Naive thymus-derived CD8-positive, alpha-beta T cell (primary cell): ENCODE measurements at places on chromosomes 2 and 18. TPM values are rescaled to one million over a fixed set of nuclear protein-coding genes. Genes with fewer than 3 reads are reported as not detected.

DNA sequence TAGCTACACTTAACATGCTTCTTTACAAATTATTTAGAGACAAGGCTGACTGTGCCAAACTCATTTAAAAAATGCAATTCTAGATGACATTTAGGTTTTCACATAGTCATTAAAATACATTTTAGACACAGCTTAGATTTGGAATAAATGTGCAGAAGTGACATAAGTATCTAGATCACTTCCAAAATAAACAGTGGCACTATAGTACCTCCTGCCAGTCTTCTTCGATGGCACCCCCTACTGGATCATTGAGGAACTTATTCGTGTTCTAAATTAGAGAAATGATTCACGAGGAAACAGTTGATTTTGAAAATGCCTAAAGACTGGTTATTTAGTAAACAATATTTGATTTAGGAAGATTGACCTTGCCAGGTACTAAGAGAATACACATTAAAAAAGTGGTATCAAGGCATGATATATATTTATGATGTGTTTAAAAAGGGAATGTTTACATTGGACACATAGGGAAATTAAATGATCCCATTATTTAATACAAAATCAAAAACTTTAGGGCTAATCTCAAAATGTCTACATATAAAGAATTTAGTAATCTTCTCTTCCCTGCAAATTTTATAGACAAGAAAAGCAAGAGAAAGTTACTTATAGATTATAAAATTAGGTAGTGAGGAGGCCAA lies 323.9 kb downstream of the XIRP2 start:
- no peak for DNase-seq

Gene ARL6IP6
- 15.8 TPM for total RNA-seq

GRCh38 chr2:120177001-120177621 lies 46.1 kb downstream of the TMEM185B start:
- peak; percentile 89 for DNase-seq

DNA sequence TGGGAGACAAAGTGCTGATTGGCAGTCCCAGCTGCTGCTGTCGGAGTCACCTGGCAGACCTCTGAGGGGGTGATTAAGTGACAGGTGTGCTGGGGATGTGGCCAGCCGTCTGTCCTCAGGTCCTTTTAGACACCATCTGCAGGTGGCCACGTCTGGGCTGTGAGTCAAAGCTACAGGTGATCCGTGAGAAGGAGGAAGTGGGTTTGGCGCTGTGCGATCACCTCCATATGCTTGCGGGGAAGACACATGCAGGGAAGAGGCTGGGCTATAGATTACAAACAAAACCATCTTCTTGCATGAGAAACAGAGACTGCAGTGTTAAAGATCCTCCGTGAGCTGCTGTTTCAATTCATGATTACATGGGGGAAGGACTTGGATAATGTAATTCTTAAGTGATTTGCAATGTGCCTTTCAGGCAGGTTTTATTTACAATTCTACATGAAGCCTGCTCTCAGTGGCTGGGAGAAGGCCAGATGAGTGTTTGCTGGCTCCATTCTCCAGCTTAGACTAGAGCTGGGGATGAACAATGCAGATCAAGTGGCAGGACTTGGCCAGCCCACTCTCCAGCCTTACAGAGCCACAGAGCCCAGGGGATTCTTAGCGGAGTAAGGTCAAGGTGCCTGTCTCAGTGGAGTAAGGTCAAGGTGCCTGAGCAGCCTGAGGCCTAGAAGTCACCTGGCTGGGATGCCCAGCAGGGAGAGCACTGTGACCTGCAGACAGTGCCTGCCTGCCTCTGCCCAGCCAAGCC lies 87.8 kb downstream of the LYPD1 start:
- DNase-seq = no peak

GRCh38 chr2:162196638-162197037 lies 44.6 kb upstream of the GCG start:
- no peak for DNase-seq

DNA sequence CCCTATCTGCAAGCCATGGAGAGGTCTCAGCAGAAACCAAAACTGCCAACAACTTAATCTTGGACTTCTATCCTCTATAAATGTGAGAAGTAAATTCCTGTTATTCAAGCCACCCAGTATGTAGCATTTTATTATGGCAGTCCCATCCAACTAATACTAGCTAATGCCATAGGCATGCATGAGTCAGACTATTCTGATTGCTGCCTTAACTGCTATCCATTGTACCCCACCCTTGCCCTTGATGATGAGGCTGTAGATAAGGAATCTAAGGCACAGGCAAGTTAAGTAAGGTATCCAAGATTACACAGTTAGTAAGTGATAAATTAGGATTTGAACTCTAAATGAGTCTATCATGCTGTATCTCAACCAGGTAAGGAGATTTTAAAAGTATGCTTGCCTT lies 223.0 kb downstream of the UBE2E3 start:
- no peak for DNase-seq
